ENCODE measurements at places on chromosomes 3 and 15. TPM values are rescaled to one million over a fixed set of nuclear protein-coding genes. Genes with fewer than 3 reads are reported as not detected.

WWTR1 gene
- total RNA-seq: 11.8 TPM

LMAN1L gene
- 0.09 TPM for total RNA-seq

MAP3K13 gene
- total RNA-seq: 48.9 TPM

SLC22A13 gene
- 1.4 TPM for total RNA-seq

CGNL1 gene
- total RNA-seq: 4.9 TPM

- no peak for DNase-seq
Measured at GRCh38 chr3:94117729-94118128, 54.9 kb downstream of the NSUN3 start.

Measured in cerebellum (tissue), 4 donors.